Hepatocyte (in vitro differentiated cells): ENCODE measurements at places on chromosomes 5 and 9.

DNA sequence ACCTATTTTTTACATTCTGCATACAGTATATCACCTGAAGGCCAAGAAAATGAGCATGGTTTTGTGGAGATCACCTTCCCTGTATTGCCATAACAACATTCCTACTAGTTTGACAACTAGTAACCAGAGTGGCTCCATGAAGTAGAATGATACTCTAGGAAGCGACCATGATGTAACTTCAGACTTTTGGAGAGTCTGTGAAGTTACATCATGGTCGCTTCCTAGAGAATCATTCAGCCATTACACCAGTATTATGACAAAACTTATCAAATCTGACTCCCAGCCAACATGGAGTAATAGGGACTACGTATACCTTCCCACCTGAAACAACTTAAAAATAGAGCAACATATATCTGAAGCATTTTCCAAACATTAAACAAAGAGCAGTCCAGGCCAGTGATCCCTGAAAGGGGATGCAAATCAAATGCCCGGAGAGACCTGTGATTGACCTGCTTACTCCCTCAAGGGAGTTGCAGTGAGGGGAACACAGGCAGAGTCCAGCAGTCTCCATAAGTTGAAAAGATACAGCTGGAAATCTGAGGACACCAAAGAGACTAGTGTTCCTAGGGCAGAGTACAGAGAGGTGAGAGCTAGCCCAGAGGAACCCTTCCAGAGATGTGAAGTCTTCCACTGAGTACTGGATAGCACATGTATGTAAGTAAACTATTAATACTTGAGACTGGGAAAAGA is 7.8 kb downstream of the ECM2 start:
- DNase-seq, result no peak

GRCh38 chr5:27962198-27962597 is 923.8 kb upstream of the CDH9 start:
- no peak for DNase-seq

- DNase-seq, result peak; percentile 85
Observed at GRCh38 chr5:93620487-93621326, 37.7 kb downstream of the NR2F1 start.

DNA sequence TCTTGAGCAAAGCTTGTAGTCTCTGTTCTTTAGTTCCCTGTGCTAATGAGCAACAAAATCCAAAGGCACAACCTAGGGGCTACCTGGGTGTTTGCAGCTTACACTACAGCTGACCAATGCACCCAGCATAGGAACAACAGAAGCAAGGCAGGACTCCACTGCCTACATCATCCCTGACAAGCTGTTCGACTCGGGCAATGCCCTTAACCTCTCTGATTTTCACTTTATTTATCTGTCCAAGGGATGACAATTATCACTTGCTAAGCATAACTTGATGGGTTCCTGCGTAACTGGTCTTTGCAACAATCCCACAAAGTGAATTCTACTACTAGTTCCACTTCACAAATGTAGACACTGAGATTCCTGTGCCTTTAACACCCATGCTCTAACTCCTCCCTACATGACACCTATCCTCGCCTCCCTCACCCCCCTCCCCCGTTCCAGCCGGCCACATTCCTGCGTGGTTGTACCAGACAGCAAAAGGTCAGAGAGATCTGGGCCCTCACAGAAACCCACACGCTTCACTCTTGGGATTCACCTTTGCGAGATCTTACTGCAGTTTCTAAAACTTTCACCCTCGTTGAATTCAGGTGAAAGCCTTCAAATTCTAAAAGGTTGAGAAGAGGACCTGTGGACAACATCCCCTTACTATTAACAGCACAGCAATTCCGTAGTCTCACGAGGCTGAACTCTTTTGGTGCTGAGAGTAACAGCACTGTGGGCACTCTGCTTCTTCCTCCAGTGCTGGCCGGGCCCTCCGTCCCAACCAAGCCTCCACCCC is 995 bp downstream of the IPPK start:
- peak; percentile 77 for DNase-seq

- DNase-seq, result no peak
Observed at GRCh38 chr5:169831331-169831730, 149.0 kb downstream of the INSYN2B start.

- no peak for DNase-seq
Observed at GRCh38 chr9:16090907-16091629, 538.2 kb downstream of the CCDC171 start.

- DNase-seq, result no peak
Observed at GRCh38 chr5:81208904-81209303, 24.2 kb upstream of the CKMT2 start.

- no peak for DNase-seq
Observed at GRCh38 chr5:25334350-25334749, 689.6 kb upstream of the CDH10 start.

GRCh38 chr9:37034305-37034937 is 353 bp upstream of the PAX5 start:
- DNase-seq, result peak; percentile 48

DNA sequence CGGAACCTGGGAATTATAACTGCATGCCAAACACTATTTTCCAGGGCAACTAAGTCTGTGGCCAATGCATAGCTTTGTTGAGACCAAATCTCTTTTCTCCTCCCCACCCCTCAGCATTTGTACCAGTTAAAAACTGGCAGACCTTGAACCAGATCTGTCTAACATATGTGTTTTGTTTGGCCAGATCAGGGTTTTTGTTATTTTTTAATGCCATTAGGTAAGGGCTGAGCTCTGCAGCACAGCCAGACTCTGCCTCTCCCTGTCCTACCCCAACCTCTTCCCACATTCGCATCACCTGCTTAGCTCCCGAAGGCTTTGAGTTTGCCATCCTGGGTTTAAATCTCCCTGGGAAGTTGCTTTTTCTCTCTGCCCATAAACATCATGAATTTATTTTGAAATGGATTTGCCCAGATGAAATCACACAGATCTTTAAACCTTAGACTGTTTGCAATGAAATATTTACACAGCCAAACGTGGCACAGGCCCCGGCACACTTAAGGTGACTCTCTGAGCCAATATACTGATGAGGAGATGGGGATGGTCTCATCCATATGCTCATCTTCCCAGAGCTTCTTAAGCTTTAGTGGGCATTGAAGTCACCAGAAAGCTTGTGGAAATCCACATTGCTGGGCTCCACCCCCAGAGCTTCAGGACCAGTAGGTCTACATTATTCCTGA is 54.0 kb upstream of the ALDH1B1 start:
- DNase-seq, result no peak

- DNase-seq, result no peak
Observed at GRCh38 chr5:57249265-57249874, 75.5 kb downstream of the GPBP1 start.

DNA sequence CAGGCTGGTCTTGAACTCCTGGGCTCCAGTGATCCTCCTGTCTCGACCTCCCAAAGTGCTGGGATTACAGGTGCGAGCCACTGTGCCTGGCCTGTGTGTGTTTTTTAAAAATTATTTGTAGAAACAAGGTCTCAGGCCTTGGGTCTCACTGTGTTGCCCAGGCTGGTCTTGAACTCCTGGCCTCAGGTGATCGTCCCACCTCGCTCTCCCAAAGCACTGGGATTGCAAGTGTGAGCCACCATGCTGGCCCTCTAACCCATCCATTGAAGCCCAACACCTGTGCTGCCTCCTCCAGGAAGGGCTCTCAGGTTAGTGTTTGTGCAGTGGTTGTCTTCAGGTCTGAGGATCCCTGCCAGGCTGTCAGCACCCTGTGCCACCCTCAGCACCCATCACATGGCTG is 56.6 kb downstream of the CXXC5 start:
- DNase-seq, result no peak

DNA sequence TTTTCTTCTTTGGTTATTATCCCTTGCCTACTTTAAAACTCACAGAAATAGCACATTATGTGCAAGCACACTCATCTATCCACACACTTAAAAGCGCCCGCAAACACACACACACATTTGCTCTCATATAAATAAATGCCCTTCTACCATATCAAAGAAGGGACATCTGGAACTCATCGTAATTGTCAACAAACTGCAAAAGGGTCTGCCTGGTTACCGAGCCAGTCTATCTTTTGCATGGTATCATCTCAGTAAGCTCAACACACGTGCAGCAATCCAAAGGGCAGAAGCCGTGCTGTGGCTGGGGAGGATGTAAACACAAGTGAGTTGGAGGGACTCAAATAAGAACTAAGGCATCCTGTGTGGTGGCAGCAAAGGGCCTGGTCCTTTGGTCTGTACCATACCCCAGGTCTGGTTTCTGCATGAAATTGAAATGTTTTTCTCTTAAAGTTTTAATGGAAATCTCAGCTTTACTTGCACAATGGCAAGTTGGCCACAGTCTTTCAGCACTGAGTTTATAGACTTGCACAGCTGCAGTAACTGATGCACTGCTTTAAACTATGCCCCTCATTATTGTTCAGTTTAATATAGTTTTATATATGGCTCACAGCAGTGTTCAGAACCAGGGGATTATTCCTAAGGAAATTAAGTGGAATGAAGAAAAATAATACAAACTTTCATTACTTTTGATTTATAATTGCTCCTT is 331.0 kb downstream of the ADAMTS6 start:
- peak; percentile 32 for DNase-seq

DNA sequence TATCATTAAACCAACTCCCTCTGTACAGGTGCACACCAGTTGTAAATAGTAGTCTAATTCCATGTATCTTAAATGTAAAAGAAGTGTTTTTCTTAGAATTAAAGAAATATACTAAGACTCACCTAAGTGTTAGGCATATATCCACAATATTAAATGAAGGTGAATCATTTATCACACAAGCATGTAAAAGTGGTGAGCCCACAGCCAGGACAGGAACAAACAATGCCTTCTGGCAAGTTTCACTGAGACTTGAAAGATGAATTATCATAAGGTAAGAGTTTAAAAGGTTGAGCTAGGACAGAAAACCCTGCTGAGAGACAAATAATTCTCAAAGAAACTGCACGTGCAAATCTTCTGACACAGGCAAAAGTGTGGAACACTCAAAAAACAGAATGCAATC is 832.5 kb downstream of the TAF11L14 start:
- no peak for DNase-seq

DNA sequence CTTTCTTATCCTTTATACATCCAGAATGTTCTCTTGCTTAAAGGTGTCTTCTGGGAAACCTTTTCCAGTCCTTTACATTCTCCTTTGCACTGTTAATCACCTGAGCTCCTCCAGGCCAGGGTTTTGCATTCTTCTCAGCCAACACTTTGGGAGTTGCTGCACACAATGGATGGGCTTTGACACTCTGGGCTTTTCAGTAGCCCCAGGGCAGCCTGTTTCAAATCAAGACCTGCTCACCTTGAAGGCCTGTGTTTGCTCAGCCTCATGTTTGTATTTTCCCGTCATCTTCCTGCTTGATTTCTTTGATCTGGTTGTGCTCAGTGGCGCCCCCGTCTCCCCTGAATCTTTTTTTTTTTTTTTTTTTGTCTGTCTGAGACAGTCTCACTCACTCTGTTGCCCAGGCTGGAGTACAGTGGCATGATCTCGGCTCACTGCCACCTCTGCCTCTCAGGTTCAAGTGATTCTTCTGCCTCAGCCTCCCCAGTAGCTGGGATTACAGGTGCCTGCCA is 41.0 kb downstream of the DMRT1 start:
- DNase-seq, result no peak

GRCh38 chr5:105812304-105812703 is 1858.4 kb downstream of the EFNA5 start:
- no peak for DNase-seq

- peak; percentile 93 for DNase-seq
Observed at GRCh38 chr9:122099271-122099869, 6.3 kb upstream of the TTLL11 start.

GRCh38 chr5:67405755-67406154 is 209.2 kb upstream of the CD180 start:
- no peak for DNase-seq

DNA sequence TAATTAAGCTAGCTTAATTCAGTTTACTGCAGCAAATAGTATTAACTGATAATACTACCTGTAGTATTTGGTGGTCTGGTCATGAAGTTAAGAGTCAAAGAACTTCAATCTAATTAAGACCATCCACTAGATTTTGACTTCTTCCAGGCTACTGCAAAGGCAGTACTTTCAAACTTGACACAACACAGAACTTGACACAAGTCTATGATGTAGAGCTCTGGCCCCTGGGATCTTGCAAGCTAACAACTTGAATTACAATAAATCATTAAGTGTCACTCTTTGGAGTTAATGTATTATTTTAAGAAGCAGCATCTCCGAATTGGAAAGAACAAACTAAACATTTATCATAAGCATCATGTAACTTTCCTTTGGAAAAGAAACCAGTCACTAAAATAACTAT is 40.9 kb downstream of the UIMC1 start:
- no peak for DNase-seq

DNA sequence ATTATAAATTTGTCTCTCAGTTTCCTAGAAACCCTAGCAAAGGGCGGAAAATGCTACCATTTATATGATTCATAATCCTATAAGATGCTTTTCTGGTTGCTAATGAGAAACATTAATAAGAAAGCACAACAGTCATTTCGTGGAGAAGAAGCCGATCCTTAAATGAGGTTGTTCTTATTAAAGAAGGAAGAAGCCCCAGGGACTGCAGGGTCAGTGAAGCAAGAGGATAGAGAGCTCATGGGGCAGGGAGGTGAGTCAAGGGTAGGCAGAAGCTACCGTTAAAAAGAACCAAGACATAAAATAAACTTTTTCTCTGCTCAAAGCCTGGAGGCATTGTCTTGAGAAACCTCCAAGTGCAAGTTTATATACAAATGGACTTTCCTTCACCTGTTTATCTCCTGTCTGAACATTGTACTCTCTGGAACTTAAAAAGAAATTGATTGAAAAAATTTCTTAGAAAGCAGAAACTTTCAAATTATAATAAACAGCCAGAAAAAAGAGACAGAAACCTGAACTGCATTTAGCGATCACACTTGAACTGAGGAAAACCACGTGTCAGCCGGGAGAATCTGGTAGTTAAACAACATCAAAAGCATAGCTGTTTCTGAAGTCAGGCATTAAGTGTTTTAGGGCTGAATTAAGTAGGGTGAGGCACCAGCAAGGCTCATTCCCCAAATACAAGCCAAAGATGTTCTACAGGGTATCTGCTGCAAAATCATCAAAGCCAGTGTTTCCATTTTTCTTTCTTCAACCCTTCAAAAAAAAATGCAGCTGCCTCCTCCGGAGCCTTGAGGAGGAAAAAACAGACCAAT is 21.9 kb downstream of the HTR4 start:
- DNase-seq, result no peak

DNA sequence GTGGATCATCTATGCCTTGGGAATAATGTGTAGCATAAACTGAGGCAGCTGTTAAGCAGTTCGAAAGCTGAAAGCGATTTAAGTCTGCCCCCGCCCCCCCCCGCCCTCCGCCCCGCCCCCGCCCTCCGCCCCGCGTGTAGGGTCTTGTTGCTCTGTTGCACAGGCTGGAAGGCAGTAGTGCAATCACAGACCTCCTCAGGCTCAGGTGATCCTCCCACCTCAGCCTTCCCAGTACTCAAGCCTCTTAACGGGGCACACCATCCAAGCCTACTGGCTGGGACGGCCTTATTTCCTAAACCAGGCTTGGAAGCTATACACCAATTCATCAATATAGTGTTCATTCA is 945 bp downstream of the ANKDD1B start:
- no peak for DNase-seq

DNA sequence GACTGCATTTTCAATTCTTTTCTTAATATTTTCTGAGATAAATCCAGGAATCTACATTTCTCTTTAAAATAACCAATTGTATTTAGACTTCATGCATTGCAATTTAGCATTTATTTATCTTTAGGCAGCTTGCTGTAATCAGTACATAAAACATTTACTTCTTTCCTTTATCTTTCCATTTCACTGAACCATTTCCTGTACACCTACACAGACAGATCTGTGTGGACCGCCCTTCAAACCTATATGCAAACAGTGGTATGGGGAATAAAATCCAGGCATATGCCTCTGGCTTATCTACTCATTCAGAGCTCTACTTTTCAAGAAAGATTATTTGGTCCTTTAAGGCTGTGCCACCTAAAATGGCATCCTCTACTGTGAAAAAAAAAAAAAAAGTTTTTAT is 640.0 kb downstream of the MAT2B start:
- no peak for DNase-seq
